ENCODE measurements at places on chromosomes 4 and X. TPM values are rescaled to one million over a fixed set of nuclear protein-coding genes. Genes with fewer than 3 reads are reported as not detected.

DNA sequence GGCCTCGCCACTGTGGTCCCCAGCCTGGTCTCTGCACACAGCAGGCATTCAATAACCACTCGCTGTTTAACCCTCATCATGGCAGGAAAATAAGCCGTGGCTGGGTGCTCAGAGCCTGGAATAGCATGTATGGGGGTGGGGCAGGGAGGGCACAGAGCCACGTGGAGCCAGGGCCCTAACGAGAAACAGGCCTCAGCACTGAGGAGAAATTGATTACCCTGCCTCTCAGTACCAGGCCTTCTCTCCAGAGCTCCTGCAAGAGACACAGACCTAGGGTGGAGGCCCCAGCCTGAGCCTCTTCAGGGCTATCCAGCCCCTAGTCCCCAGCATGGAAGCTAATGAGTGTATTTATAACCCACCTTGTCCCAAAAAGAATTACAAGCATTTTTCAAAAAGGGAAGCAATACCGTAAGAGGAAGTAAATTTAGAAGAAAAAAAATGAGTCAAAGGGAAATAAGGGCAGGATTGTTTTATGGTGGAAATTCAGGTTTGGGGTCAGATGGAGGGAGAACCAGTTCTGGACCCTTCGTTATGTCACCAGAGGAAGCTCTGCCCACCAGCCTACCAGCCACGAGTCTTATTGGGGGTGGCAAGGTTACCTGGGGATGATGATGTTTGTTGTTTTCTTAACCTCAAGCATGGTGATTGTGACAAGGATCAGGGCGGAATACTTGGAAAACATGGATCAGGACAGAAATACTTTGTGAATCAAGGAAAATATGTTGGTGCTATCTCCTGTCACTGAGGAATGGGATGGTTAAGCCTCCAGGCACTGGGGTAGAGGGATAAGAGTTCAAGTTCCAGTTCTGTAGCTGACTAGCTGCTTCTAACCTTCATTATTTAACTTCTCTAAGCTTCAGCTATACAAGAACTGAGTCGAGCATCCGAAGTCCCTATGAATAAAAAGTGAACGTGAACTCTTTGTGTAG is 101.9 kb upstream of the RBPJ start:
- DNase-seq: no peak

DNA sequence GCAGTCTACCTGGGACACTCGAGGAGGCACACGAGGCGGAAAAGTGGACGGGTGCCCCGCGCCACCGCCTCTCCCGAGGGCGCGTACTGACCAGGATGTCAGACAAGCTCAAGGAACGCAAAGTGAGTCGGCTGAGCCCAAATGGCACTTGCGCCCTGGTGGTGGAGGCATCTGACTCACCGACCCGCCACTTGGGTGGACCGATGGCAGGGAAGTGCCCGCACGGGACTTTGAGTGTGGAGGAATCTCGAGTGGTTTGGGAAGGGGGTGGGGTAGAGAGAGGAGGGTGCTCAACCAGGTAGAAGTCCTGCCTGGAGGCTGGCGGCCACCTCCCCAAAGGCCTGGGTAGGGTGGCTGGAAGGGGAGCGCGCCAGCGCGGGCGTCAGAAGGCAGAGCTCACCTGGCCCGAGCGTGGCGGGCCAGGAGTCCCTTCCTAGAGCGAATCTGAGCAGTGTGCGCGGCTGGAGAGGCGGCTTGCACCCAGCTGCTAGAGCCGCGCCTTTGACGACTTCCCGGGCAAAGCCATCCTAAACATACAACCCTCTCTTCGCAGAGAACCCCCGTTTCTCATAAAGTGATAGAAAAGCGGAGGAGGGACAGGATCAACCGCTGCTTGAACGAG is 655 bp downstream of the HELT start:
- DNase-seq: no peak

GRCh38 chr4:89299153-89299791 is 8.3 kb downstream of the GPRIN3 start:
- DNase-seq: no peak

The VCX3A gene
- not detected for polyA plus RNA-seq

DNA sequence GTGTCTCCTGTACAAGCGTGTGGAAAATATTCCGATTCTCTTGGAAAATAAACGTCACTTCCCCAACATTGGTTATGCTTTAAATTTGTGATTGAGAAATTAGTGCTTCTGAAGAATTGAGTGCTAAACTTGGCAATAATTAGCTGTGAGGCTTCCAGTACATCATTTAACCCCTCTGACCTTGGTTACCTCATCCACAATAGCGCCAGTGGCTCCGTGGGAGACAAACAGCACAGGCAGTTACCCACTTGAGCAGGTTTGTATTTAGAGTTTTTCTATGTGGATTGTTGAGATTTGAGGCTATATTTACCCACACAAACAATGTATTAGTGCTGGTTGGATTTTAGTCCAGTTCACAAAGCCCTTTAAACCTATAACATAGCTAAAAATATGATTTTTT is 476.5 kb downstream of the NKX6-1 start:
- no peak for DNase-seq

GRCh38 chrX:716136-716535 is 85.5 kb downstream of the SHOX start:
- no peak for DNase-seq

- no peak for DNase-seq
Observed at GRCh38 chr4:138103597-138104283, 138.4 kb downstream of the SLC7A11 start.

Data from psoas muscle (tissue), 8 donors.